ENCODE measurements at places on chromosomes 12 and 14. TPM values are rescaled to one million over a fixed set of nuclear protein-coding genes. Genes with fewer than 3 reads are reported as not detected.

Gene ATP23
- 13.5 TPM for polyA plus RNA-seq

Gene SERPINA6
- polyA plus RNA-seq = not detected

Gene KRT5
- polyA plus RNA-seq = 0.18 TPM

Gene AJUBA
- 33.1 TPM for polyA plus RNA-seq

Gene ADCY6
- 19.7 TPM for polyA plus RNA-seq

Gene LRR1
- 30.7 TPM for polyA plus RNA-seq

Gene ASCL1
- 0.12 TPM for polyA plus RNA-seq

Gene RILPL2
- 0.91 TPM for polyA plus RNA-seq

Gene ART4
- polyA plus RNA-seq = not detected

Gene SYNJ2BP
- 9.6 TPM for polyA plus RNA-seq

Gene RHEBL1
- polyA plus RNA-seq = 9.4 TPM

Gene TAS2R19
- 0.97 TPM for polyA plus RNA-seq

Gene DYNLL1
- 314 TPM for polyA plus RNA-seq

Gene CRIP2
- 13.5 TPM for polyA plus RNA-seq

Gene CAPZA3
- not detected for polyA plus RNA-seq

Gene RGS6
- 0.33 TPM for polyA plus RNA-seq

Gene ACSM4
- not detected for polyA plus RNA-seq

Gene PLEKHD1
- 0.24 TPM for polyA plus RNA-seq

Gene GSC
- polyA plus RNA-seq = 0.17 TPM

Gene CLEC1A
- 0.13 TPM for polyA plus RNA-seq

Gene MEG3
- 0.17 TPM for polyA plus RNA-seq

Gene KERA
- polyA plus RNA-seq = not detected

Gene PSMB5
- polyA plus RNA-seq = 510 TPM

Gene TAS2R13
- not detected for polyA plus RNA-seq

Gene GDF3
- polyA plus RNA-seq = 4.3 TPM

Gene MYO1A
- polyA plus RNA-seq = 0.60 TPM

Gene CD27
- 0.39 TPM for polyA plus RNA-seq

Gene GPR84
- 0.09 TPM for polyA plus RNA-seq

Gene ACOT6
- not detected for polyA plus RNA-seq

Gene GOLT1B
- 18.3 TPM for polyA plus RNA-seq

Gene RNASE4
- polyA plus RNA-seq = 3.7 TPM

Gene C3AR1
- not detected for polyA plus RNA-seq

Gene NEUROD4
- not detected for polyA plus RNA-seq

Gene KRT73
- not detected for polyA plus RNA-seq

Gene TRHDE
- 1.3 TPM for polyA plus RNA-seq

Gene FSCB
- not detected for polyA plus RNA-seq

Gene GPD1
- polyA plus RNA-seq = 0.45 TPM
